ENCODE measurements at places on chromosomes 7 and 10.

GRCh38 chr7:15464667-15465121, 97.1 kb downstream of the AGMO start:
- no peak for DNase-seq

- DNase-seq = no peak
These were observed 10.3 kb downstream of the EPHB6 start for GRCh38 chr7:142864980-142865747.

- DNase-seq = no peak
These were observed 97.7 kb upstream of the RET start for GRCh38 chr10:42979181-42979580.

- DNase-seq = peak; percentile 24
These were observed 48.4 kb downstream of the SHH start for GRCh38 chr7:155763691-155764437.

DNA sequence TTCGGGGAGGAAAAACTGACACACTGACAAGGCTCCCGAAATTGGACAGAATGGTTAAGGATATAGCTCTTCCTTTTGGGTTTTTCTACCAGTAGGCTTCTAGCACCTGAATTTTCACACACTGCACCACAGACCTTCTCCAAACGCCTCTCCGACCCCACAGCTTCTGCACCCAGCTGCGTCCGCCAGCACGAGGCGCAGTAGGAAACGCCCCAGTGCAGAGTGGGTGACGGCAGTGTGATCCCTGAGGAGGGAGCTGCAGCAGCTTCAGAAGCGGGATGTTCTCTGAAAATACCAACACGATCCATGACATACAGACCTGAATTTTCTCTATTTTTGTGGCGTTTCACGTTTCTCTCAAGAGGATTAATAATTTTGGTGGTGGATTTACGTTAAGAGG, 25.9 kb downstream of the HSPB1 start:
- DNase-seq = no peak

DNA sequence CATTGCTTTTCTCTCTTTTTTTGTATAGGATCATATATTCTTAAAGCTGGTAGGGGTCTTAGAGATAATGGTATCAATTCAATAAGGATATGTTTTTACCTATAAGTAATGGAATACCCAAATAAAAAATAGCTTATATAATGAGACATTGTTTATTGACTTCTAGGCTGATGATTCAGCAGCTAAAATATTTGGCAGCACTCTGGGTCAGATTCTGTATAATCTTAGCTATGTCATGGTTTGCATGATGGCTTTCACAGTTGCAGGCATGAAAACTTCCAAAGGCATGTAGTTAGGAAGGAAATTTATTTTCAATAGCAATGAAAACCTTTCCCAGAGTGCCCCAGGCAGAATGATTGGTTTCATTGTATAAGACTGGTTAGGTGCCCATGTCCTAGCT, 32.1 kb upstream of the A1CF start:
- DNase-seq = no peak

- no peak for DNase-seq
These were observed 5.4 kb upstream of the FAM170B start for GRCh38 chr10:49139028-49139845.

GRCh38 chr7:95099106-95099505, 191.7 kb downstream of the PPP1R9A start:
- DNase-seq = no peak

DNA sequence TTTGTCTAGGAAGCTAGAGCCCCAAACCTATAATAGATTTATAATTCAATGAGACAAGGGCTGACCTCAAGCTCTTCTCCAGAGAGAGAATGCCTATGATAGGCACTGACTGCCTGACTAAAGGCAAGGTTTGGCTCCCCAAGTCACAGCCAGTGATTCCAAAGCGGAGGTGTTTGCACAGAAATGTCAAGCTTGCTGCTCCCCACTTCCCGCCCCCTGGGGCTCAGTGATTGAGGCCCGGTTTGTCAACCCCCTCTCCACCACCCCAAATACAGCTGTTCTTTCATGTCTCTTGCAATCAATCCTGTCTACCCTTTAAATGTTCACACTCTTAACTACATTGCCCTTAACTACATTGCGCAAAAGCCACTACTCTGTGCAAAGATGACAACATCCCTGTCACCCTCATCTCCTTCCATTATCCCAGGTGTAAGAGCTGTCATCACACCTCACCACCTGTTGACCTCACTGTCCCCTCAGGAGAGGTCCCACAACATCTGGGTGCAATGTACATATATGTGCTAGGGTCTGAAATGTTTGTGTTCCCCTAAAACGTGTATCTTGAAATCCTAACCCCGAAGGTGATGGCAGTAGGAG, 58.0 kb downstream of the NUDCD3 start:
- no peak for DNase-seq

Data from stimulated activated CD4-positive, alpha-beta T cell treated with anti-CD3 and anti-CD28 coated beads, Interleukin-15, amount 100 ng/mL, for 1 hour (primary cell).